ENCODE measurements at places on chromosomes 5 and 9.

DNA sequence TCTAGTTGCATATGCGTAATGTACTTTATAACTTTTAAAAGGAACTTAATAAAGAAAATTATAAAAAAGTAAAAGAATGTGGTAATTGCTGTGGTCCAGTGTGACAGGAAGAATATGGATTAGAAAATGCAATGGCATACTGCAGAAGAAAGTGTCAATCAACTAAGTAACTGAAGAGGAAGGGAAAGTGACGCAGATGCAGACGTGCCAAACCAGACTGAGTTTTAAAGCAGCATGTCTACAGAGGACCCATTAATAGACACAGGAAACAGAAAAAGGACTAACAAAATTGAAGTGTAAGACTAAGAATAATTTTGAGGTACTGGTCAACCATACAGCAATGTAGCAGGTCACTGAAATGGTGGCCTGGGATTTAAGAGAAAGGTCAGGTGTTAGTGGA is 73.3 kb downstream of the DPYSL3 start:
- DNase-seq, result no peak

- DNase-seq, result no peak
These were observed 324.4 kb downstream of the NDUFS4 start for GRCh38 chr5:53884844-53885243.

GRCh38 chr5:168291342-168291963 is at the start of gene WWC1:
Gene WWC1, plus strand, starts transcription at chr5:168291645. Its CDS starts 508 bp downstream, at chr5:168292153.
- DNase-seq, result peak; percentile 4

- DNase-seq, result no peak
These were observed 441.2 kb upstream of the CHD1 start for GRCh38 chr5:99369797-99370593.

DNA sequence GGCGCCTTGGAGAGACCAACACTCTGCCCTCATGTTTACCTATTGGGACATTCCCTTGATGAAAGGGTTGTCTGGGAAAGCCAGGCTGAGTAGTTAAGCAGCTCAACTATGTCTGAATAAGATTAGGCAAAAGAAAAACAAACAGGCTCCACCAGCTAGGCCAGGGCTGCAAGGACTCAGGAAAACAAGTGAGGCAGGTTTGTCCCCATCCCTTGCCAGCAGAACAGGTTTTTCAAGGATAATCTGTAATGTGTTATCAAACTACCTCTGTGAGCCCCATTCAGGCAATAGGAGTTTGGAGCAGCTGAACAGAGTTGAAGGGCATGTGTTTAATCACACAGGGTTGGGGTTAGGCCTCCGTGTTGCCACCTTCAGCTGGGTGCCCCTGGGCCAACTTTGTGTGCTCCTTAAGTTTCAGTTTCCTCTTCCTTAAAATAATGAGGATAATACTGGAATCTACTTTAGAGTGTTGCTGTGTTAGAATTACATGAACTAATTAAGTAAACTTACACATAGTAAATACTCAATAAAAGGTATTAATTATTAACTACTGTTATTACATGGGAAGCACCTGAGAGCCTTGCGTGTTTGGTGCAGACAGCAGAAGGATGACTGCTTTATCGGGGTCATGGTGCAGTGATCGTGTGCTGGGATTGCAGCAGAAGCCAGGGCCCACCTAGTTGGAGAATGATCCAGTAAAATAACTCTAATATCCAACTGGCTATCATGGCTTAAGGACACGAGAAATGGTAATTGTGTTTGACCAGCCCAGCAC is 72.1 kb upstream of the ATP10B start:
- no peak for DNase-seq

DNA sequence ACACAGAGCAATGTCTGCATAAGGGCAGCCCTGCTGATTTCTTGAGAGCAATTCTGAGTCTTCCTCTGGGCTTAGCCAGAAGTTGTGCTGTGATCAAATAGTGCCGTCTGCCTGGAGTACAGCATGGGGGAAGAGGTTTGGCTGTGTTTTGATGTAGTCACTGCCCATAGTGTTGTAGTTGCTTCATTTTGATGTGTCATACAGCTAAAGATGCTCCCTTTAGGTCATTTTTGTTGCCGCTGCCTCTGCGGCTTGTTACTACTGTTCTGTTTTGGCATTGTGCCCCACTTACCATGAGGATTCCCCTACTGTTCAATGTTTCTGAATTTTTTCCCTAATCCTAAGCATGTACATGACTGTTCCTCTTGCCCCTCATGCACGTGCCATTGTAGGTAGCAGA is 23.0 kb downstream of the SLC36A1 start:
- DNase-seq, result no peak

GRCh38 chr5:106474066-106474465 is 1196.7 kb downstream of the EFNA5 start:
- no peak for DNase-seq

GRCh38 chr9:4866239-4866969 is 73.7 kb downstream of the RCL1 start:
- DNase-seq, result no peak

GRCh38 chr5:135203593-135204036 is 169.6 kb upstream of the PITX1 start:
- no peak for DNase-seq

DNA sequence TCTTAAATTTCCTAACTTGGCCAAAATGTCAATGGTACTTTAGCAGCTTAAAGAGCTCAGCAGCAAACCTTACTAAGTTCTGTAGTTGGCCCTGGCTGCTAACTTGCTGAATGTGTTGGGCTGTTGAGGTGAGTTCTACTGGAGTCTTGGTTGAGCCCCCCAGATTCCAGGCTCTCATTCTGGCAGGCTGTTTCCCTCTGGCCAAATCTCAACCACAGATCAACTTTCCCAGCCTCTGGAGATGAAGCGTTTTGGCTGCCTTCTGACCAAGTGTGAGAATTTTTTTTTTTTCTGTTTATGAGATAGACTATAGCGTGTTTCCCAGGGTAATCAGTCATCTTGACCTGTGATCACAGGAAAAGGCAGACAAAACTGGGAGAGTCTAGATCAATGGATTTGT is 343.7 kb downstream of the EBF1 start:
- no peak for DNase-seq

DNA sequence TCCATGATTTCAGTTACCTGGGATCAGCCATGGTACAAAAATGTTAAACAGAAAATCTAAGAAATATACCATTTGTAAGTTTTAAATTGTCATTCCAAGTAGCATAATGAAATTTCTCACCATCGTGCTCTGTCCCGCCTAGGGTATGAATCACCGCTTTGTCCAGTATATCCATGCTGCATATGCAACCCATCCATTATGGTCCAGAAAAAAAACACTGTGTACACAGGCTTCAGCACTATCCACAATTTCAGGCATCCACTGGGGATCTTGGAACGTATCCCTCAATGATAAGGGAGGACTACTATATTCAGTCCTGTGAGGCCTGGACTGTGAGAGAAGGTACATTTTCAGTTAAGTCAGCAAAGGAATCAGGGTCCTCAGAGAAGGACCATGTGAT is 37.6 kb upstream of the HNRNPA0 start:
- no peak for DNase-seq

DNA sequence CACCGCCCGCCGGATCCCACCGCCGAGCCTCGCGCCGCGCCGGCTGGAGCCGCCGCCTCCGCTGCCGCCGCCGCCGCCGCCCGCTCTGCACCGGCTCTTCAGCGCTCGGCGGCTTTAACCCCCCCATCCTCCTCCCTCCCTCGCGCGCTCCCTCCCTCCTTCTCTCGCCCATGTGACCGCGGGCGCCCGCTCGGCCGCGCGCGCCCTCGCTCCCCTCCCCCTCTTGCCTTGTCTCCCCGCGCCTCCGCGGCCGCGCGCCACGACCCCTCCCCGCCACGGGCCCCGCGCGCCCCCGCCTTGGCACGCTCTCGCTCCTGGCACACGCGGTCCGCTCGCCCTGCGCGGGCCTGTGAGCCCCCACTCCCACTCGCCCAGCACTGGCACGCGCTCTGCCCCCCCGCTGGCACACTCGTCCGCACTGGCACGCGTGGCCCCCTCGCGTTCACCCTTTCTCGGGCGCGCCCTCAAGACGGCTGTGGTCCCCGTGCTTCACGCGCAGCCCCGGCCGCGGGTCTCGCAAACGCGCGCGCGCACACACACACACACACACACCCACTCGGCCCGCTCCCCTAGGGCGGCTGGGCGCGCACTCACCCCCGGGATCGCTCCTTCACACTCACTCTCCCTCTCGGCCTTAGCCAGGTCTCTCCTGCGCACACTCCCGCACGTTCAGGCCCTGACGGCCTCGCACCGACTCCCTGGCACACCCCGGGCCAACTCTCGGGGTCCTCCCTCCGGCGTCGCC is at the start of gene CNTFR:
CNTFR (minus strand) TSS at position 89 of the 745 bp plus-strand sequence. CDS start 20,743 bp downstream, outside the sequence.
- no peak for DNase-seq

- peak; percentile 77 for DNase-seq
These were observed 58.0 kb downstream of the RAD23B start for GRCh38 chr9:107340920-107341632.

GRCh38 chr5:137665678-137666460 is 70.0 kb downstream of the KLHL3 start:
- DNase-seq, result peak; percentile 1

DNA sequence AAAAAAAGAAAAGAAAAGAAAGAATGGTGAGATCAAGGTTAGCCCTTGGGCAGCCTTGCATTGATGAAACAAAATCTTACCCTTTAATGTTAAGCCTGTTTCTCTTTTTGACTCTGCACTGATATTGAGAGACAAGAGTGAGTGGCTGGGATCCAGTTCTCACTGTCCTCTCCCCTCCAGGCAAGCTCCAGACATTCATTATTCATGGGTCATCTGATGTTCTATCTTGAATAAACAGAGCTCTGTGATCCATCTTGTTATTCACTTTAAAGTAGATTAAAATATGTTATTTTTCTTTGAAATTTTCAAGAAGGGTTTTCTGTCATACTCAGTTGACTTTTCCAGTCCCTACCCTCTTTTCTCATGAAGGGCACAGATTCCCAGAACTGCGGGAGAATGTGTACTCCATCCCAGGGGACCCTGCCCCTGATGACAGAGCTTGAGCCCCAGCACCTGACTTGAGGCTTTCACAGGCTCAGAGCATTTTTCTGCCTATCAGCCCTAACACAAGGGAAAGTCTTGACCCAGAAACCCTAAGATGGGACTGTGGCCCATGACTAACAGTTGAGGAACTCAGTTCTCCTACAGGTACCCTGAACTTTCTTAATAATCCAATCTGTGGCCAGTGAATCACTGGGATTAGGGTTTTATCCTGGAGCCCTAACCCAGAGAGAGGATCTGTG is 24.1 kb downstream of the ACTL7B start:
- no peak for DNase-seq

DNA sequence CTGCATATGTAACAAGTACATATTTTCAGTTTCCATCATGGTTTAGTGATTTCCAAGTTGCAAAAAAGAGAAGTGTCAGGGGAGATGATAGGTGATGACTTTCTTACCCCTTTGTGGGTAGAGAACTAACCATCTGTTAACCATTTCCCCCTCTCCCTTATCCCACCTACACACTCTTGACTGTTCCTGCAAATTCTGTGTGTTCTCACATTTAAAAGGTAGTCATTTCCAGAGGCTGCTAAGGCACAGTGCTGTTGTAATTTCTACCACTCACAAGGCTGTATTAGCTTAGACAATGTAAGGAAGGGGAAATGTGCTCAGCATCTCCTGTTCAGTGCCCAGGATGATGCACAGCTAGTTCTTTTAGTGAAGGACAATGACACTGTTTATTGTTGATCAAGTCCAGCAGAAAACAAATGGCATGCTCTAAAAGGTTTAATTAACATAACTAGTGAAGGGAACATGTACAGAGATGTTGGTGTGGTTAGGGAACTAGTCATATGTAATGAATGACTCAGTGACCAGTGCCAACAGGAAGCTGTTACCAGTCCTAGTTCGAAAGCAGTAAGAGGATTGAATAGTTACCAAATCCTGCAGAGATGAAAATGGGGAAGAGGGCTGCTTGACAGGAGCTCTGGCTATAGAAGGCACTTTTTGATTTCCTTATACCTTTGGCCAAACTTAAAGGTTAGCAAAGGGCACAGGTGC is 165.1 kb downstream of the PLK2 start:
- no peak for DNase-seq

- no peak for DNase-seq
These were observed 274.3 kb upstream of the ANKRD55 start for GRCh38 chr5:56507351-56507930.

DNA sequence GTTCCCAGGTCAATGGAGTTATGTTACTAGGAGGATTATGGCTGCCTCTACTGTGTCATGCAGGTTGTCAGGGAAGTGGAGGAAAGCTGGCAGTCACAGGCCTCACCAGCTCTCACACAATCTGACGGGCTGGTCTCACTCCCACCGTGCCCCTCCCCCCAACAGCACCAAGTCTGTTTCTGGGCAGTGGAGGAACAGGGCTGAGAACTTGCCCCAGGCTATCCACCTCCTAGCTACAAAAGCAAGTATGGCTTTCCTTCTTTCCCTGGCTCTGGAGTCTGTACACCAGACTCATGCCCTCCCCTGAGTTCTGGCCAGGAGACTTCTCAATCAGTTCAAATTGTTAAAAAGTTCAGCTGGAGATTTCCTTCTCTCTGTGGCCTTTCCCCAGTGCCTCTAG is 25.7 kb upstream of the RIOK2 start:
- no peak for DNase-seq

GRCh38 chr5:98927242-98927988 is 1.4 kb downstream of the CHD1 start:
- peak; percentile 40 for DNase-seq

DNA sequence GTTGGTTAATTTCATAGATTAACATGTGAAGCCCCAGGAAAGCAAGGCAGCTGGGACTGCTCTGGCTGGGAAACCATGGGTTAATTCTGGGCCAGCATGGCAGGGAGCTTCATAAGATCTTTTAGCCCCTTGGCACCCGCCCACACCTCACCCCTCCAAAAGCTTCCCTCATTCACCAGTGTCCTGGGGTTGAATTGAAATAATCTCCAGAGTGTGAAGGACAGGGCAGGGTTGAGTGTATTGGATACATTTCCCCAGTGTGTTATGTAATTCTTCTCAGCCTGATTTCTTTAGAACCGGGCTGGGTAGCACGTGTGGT is 19.4 kb downstream of the WNT8A start:
- no peak for DNase-seq

DNA sequence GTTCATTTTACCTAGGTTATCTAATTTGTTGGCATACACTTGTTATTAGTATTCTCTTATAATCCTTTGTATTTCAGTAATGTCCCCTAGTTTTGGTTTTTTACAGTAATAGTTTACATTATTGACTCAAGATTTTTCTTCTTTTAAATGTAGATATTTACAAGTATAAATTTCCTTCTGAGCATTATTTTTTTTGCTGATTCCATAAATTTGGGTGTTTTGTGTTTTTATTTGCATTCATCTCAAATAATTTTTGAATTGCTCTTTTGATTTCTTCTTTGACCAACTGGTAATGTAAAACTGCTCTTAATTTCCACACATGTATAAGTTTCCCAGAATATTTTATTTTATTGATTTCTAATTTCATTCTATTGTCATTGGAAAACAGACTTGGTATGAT is 68.1 kb downstream of the ESM1 start:
- DNase-seq, result no peak

- no peak for DNase-seq
These were observed 15.4 kb downstream of the TSPAN17 start for GRCh38 chr5:176662371-176663333.

- no peak for DNase-seq
These were observed 77.3 kb upstream of the SLC1A3 start for GRCh38 chr5:36529142-36529541.

- DNase-seq, result no peak
These were observed 1486.8 kb upstream of the C9orf72 start for GRCh38 chr9:29060041-29060440.

GRCh38 chr9:95841377-95841776 is 34.1 kb upstream of the ERCC6L2 start:
- DNase-seq, result no peak

- DNase-seq, result no peak
These were observed 105.4 kb downstream of the SEMA5A start for GRCh38 chr5:9440517-9440916.

- no peak for DNase-seq
These were observed 141.4 kb downstream of the CCDC192 start for GRCh38 chr5:127844581-127845021.
